ENCODE measurements at places on chromosomes 5 and 9.
A peak's percentile ranks its signal among the peaks of the same experiment; 100 is the strongest.

DNA sequence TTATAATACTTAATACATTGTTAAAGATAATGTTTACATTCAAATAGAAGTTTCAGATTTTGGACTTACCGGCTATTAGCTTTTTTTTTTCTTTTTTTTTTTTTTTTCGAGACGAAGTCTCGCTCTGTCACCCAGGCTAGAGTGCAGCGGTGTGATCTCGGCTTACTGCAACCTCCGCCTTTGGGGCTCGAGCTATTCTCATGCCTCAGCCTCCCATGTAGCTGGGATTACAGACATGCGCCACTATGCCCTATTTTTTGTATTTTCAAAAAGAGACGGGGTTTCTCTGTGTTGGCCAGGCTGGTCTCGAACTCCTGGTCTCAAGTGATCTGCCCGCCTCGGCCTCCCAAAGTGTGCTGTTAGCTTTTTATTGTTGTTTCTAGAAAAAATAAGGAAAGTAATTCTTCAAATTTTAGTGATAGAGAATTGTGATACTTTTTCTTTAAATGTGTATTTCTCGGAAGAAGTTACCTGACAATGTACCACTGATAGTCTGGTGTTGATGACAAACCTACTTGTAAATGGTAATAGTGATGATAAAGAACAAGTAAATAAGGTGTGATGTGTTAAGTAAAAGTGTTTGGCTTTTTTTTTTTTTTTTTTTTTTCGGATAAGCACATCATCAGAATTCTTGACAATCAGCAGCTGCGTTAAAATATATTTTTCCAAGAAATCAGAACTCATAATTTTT lies 2.7 kb downstream of the CDC42SE2 start:
- no peak for DNase-seq

DNA sequence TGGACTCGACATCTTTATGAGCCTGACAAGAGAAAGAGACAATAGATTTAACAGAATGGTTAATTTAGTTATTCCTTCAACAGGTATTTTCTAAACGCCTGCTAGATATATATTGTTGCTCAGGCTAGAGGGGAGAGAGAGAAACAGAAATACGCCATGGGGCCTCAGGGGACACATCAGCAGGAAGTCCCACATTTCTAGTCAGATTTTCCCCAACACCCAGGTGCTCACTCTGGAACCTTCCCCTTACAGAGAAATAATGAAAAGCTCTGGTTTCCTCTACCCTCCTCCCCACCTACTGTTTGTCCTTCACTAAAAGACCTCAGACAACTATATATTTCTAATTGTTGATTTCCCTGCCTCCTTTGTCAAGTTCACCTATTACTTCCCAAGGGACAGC lies 130.3 kb upstream of the TBC1D2 start:
- DNase-seq = no peak

GRCh38 chr5:9226016-9226536 lies 319.8 kb downstream of the SEMA5A start:
- no peak for DNase-seq

DNA sequence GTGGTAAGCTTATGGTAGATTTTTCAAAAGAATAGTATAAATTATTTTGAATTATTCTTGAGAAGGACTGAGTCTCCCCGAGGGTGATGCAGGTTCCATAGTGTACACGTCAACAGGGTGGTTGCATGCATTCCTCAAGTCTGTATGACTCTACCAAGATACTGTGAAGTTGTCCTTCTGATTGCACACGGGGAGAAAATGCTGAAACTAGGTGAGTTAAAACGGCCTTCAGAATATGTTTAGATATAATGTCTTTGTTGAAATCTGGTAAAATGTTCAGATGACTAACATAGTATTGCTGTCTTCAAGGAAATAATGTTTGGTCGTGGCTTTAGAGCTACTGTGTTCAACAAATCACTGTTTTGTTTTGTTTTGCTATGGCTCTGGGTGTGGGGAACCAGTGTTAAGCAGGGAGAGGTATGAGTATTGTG lies 22.4 kb upstream of the TNFAIP8 start:
- no peak for DNase-seq

DNA sequence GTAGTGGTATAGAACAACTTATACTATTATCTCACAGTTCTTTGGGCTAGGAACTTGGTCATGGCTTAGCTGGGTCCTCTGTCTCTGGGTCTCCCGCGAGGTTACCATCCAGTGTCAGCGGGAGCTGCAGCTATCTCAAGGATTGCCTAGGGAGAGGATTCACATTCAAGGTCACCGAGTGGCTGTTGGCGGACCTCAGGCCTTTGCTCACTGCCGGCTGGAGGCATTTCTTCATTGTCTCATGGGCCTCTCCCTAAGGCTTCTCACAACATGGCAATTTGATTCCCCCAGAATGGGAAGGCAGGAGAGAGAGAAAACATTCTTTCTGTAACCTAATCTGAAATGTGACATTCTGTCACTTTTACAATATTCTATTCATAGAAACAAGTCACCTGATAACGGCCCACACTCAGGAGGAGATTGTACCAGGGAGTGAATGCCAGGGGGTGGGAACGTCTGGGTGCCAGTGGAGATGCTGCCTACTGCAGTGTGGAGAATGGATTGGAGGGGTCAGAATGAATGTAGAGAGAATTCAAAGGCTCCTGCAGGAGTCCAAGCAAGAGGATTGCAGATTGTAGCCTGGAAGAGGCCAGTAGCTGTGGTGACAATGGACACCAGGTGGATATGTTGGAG lies 29.5 kb upstream of the ANKRD18A start:
- no peak for DNase-seq

GRCh38 chr5:172454358-172455086 lies at the start of gene SH3PXD2B:
TSS of gene SH3PXD2B (minus strand) at chr5:172454525. CDS start at chr5:172454352, 173 bp downstream.
- DNase-seq = peak; percentile 78

- DNase-seq = no peak
Measured at GRCh38 chr5:107499237-107499636, 171.5 kb downstream of the EFNA5 start.

- no peak for DNase-seq
Measured at GRCh38 chr5:135568923-135569360, 9.8 kb downstream of the CXCL14 start.

DNA sequence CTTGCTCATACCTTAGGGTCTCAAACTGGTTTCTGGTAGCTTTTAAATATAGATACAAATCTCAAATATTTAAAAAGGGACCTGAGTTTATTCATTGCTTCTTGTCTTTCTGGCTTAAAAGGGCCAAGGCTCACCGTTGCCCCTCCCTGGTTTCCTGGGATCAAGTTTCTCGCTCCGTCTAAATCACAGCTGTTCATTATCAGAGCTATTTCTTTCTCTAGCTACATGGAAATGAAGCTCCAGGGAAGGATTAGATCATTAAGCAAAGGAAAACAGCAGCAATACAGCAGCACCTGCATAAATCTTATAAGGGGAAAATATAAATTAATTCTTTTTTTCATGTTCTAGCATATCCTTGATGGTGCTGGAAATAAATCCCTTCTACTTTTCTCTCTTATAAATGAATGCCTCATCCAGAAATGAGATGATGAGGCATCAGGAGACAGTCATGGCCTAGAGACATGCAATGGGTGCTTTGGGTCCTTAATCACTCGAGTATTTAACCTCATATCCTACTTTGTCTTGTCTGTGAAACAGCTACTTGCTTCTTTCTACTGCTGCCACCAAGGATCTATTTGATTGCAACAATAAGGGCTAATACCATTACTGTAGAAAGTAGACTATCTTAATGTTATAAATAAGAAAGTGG lies 320.1 kb downstream of the TRPM3 start:
- DNase-seq = no peak

DNA sequence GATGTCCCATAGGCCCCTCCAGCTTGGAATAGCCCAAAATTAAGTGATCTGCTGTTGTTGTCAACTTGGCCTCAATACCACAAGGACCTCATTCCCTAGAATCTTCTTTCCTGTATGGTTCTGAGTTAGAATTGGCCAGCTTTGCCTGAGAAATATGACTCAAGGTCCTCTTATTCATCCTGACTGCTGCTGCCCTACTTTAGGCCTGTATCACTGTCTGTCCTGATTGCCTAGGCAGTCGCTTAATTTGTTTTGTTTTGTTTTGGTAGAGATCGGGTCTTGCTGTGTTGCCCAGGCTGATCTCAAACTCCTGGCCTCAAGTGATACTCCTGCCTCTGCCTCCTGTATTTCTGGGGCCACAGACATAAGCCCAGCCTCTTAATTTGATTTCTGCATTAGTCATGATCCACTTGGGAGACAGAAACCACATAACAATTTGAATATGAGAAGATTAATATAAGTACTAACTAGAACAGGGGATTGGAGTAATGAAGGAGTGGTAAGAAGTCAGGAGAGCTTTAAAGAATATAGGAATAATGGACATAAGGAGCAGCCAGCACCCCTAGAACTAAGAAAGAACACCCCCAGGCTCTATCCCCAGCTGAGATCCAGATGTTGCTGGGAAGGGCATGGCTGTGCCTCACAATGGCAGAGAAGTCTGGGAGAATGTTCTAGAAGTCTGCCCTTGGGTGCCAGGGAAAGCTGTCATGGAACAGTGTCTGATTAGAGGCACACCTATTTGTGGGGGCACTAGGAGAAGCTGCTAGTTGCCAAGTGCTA lies 4.6 kb downstream of the TEX53 start:
- DNase-seq = no peak

- DNase-seq = no peak
Measured at GRCh38 chr5:83096660-83097339, 19.5 kb downstream of the XRCC4 start.

DNA sequence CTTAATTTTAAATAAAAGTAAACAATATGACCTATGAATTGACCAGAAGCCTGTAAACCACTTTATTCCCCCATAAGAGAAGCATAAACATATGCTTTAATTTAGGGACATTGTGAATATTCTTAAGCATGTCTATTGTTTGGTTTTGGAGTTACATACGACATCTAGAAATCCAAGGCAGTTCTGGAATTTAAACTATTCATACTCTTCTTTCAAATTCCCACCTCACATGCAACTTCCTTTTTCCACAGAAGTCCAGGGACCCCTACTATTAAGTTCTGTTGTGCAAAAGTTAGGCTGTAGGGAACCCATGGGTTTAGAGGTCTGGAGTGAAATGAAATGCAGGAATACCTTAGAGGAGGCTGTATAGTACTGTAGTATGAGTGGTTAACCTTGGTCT lies 2.1 kb downstream of the RIC1 start:
- no peak for DNase-seq

GRCh38 chr9:119768266-119768665 lies 399.0 kb upstream of the BRINP1 start:
- no peak for DNase-seq

DNA sequence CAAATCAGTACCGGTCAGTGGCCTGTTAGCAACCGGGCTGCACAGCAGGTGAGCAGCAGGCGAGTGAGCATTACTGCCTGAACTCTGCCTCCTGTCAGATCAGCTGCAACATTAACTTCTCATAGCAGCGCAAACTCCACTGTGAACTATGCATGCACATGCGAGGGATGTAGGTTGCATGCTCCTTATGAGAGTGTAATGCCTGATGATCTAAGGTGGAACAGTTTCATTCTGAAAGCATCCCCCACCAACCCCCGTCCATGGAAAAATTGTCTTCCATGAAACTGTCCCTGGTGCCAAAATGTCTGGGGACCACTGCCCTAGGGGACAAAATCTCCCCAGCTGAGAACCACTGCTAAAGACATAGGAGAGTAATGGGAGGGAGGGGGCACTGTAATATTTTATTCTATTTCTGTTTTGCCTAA lies 51.1 kb downstream of the P4HA2 start:
- DNase-seq = no peak

DNA sequence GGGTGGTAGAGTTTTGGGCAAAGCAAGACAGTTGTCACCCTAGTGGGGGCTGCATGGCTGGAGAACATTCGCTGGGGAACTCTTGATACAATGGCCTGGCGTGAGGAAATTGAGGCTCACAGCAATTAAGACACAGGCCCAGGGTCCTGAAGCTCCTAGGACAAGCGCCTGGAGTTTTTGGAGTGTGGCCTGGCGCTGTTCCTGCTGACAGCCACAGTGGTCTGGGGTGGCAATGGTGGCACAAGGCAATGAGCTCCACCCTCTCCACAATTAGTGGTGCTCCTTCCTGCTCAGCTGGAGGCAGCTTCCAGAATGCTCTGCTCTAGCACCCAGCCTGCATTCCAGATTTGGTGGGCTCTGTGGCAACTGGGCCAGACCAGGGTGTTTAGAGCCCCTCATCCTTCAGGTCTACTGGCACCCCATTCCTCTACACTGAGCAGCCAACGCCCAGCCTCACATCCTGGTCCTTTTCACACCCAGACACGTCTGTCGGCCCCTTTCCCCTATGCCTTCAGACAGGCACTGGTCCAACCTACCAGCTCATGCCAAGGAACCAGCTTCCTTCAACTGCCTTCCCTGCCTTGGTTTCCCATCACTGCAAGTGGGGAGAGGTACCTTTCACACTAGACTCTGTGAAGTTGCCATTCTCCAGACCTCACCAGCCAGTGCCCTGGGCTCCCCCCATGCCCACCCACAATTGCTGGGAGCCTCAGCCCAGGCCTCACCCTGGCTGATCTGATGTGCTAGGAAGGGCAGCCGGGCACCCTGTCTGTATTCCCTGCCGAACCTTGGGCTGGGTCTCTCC lies 138.1 kb upstream of the COL5A1 start:
- DNase-seq = no peak

- no peak for DNase-seq
Measured at GRCh38 chr5:37638897-37639296, 200.9 kb downstream of the GDNF start.

DNA sequence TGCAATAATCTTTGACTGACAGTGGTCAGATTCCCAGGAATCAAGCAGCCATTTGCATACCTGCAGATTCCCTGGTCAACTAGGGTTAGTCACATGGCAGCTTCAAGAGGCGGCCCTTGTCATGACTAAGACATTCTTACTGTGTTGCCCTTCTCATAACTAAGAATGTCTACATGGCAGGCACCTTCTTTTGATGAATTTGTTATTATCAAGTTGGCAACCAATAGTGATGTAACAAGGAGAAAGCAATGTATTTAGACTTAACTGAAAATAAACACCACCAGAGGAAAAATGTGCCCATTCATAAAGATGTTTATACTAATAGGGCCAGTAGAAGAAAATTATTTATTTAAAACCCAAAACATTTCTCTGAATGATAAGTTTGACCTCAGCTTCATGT lies 215.6 kb downstream of the TLE1 start:
- DNase-seq = no peak

- DNase-seq = no peak
Measured at GRCh38 chr5:15694696-15695214, 194.8 kb downstream of the FBXL7 start.

DNA sequence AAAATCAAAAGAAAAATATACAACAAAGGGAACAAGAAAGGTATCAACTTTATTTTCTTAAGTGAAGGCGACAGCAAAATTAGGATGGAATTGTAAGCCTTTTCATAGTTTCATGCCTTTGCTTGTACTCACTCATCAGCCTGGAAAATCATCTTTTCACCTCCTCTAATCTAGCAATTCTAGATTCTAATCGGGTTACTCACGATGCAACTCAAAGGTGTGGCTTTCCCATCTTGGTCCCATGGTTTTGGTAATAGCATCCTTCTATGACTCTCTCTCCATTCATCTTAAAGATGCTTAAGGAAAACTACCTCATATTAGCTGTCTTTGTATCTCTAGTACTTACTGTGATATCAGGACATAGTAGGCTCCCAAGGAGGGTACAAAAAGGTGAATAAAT lies 30.5 kb downstream of the DNAH5 start:
- no peak for DNase-seq

Measured in frontal cortex (tissue), 4 donors.